ACHN (cell line): ENCODE measurements at places on chromosomes 4 and X.

- DNase-seq: no peak
These were observed 4.3 kb upstream of the DDX60L start for GRCh38 chr4:168484626-168485025.

DNA sequence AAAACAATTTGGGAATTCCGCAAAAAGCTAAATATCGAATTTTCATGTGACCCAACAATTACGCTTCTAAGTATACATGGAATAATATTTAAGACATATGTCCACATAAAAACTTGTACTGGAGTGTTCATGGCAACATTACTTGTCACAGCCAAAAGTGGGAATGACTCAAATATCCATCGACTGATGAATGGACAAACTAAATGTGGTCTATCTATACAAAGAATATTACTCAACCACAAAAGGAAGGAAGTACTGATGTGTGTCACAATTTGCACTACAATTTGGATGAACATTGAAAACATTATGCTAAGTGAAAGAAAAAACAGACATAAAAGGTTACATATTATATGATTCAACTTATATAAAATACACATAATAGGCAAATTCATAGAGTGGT, 71.9 kb downstream of the AFF2 start:
- no peak for DNase-seq

GRCh38 chrX:138709886-138710791, 1.4 kb downstream of the FGF13 start:
- DNase-seq: no peak

DNA sequence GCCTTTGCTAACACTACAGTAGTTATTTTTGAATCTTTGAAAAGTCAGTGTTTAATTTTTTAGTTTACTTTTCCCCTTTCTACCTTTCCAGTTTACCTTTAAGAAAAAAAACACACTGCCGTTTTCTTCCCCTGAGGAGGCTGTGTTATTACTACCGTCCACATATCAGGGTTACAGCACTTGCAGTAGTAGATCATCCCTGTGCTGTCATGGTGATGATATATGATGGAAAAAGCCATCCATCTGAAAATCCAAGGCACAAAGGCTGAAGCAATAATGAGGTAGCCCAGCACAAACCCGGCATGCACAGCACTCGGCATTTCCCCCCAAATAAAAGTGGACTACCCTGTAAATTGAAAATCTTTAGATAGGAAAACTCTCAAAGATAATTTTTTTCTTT, 258.7 kb downstream of the CXXC4 start:
- no peak for DNase-seq

DNA sequence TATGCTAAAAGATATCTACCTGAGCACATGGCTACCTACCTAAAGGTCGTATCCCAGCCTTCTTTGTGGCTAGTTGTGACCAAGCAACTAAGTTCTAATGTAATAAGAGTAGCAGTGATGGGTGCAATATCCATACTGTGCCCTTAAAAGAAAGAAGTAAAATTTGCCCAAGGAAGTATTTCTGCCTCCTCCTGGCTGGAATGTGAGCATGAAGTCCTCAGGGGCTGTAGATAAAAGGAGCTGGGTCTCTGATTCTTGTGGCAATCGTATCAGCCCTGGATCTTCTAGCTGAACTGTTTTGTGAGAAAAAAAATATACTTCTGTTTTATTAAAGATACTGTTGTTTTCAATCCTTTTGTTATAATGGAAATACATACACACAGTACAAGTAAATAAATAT, 217.4 kb downstream of the GPAT3 start:
- peak; percentile 3 for DNase-seq

GRCh38 chr4:38939165-38939564, 71.6 kb downstream of the FAM114A1 start:
- DNase-seq: no peak

DNA sequence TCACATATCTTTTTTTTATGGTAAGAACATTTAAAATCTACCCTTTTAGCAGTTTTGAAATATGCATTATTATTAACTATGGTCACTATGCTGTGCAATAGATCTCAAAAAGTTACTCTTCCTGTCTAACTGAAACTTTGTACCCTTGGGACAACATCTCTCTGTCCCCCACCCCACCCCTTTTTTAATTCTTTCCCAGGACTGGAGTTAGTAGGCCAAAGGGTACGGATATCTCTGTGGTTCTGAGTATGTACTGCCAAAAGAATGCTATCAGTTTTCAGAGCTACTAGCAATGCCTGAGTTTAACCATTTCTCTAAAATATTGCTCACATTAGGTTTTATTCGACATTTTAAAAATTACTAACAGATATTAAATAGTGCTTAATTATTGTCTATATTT, 4.7 kb upstream of the FAM241A start:
- DNase-seq: no peak

DNA sequence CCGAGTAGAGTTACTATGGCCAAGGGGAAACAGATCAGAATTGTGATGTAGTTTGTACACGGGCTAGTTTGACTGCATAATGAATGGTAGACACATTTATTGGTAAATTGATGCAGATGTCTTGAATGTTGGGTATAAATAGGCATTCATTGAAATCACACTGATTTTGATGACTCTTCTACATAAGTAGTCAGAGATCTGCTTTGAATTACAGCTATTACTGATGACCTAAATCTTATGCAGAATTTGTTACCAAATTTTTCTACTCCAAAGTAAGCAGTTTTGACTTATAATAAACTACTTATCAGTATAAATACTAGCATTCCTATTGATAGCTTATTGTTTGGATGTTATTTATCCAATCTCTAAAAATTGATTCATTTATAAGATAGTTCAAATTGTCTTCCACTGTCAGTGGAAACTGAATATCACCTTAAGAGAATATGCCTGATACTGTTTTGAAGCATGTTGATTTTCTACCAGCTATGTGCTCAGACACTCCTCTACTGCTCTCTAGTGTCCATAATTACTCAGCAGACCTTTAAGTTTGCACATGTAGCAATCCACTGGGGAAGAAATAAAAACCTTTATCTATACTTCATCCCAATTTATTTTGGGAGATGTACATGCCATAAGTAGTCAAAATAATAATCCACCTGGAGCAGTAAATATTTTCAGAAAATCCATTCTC, 120.3 kb downstream of the RASL11B start:
- DNase-seq: peak; percentile 30

DNA sequence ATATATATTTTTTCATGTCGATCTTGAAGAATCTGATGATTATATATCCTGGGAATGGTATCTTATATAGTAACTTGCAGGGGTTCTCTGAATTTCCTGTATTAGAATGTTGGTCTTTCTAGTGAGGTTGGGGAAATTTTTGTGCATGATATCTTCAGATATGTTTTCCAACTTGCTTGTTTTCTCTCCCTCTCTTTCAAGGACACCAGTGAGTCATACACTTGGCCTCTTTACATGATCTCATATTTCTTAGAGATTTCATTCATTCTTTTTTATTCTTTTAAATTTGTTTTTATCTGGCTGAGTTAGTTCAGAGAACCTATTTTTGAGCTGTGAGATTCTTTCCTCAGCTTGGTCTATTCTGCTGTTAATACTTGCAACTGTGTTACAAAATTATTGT, 27.2 kb upstream of the C4orf17 start:
- no peak for DNase-seq

GRCh38 chr4:162706632-162707031, 460.1 kb downstream of the NAF1 start:
- no peak for DNase-seq

DNA sequence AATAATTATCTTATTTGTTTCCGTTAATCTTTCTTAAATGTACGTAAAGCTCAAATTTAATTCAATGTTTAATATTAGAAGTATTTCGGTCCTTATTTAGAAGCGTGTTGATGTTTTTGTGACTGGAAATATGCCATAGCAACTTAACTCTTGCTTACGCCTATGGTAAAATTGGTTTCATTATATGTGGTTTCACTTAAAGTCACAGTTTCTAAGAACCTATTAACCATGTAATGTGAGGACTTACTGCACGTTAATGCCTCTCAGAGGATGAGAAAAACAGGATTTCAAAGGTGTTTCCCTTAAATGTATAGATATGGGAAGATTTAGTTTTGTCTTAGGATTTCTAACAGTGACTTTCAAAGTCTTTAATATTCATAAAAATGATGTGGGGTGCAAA, 206.4 kb upstream of the IL15 start:
- no peak for DNase-seq

GRCh38 chrX:129781134-129781672, 1.5 kb downstream of the SASH3 start:
- DNase-seq: no peak

- no peak for DNase-seq
These were observed 1.4 kb upstream of the PACRGL start for GRCh38 chr4:20698820-20699219.

- no peak for DNase-seq
These were observed 12.1 kb downstream of the SLC7A11 start for GRCh38 chr4:138230048-138230447.

GRCh38 chrX:16659321-16659720, 9.4 kb downstream of the S100G start:
- no peak for DNase-seq

DNA sequence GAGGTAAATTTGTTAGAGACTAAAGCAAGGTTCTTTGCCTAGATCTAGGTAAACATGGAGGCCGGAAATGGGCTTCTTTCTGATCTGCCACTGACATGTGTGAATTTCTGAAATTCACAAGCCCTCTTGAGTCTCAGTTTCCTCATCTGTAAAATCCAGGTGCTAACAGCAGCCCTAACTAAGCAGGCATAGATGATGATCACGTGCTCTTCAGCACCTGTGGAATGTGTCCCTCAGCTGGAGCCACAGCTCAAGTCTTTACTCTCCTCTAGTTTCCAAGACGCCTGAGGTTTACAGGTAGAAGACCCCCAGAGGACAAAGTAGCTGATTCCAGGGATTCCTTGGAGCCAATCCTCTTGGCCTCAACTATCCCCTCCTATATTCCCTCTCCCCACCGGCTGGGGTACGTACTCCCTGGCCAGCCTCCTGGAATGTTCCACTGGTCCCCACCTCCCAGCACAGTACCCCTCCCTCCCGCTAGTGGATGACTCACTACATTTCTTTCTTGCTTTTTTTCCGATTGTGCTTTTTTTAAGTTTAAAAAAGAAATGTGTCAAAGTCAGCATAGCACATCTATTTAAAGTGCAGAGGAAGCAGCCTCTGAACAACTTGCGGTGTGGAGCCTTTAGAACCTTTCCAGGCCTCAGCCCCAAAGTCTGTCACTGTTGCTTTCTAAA, 98.4 kb downstream of the PHKA2 start:
- DNase-seq: no peak

- no peak for DNase-seq
These were observed 324.4 kb downstream of the CAMK2D start for GRCh38 chr4:113437129-113437528.

- DNase-seq: no peak
These were observed 572.1 kb downstream of the C4orf33 start for GRCh38 chr4:129668092-129668491.

GRCh38 chrX:68059469-68059868, 373.8 kb downstream of the OPHN1 start:
- DNase-seq: no peak

GRCh38 chrX:11470250-11470974, 177.2 kb downstream of the AMELX start:
- DNase-seq: no peak

DNA sequence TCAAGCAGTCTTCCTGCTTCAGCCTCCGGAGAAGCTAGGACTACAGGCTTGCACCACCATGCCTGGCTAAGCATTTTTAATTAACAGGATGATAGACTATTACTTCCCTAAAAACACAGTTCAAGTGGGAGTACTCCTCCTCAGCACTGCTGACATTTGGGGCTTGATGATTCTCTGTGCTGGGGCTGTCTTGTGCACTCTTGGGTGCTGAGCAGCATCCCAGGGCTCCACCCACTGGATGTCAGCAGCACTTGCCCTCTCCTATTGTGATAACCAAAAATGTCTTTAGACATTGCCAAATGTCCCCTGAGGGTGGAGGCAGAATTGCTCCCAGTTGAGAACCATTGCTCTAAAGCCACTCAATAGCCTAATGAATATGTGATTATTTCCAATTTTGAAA, 60.4 kb downstream of the CLCN4 start:
- no peak for DNase-seq

- DNase-seq: no peak
These were observed 788.4 kb upstream of the GALNTL6 start for GRCh38 chr4:171024720-171025303.

GRCh38 chr4:95071851-95072250, 314.1 kb downstream of the BMPR1B start:
- no peak for DNase-seq

DNA sequence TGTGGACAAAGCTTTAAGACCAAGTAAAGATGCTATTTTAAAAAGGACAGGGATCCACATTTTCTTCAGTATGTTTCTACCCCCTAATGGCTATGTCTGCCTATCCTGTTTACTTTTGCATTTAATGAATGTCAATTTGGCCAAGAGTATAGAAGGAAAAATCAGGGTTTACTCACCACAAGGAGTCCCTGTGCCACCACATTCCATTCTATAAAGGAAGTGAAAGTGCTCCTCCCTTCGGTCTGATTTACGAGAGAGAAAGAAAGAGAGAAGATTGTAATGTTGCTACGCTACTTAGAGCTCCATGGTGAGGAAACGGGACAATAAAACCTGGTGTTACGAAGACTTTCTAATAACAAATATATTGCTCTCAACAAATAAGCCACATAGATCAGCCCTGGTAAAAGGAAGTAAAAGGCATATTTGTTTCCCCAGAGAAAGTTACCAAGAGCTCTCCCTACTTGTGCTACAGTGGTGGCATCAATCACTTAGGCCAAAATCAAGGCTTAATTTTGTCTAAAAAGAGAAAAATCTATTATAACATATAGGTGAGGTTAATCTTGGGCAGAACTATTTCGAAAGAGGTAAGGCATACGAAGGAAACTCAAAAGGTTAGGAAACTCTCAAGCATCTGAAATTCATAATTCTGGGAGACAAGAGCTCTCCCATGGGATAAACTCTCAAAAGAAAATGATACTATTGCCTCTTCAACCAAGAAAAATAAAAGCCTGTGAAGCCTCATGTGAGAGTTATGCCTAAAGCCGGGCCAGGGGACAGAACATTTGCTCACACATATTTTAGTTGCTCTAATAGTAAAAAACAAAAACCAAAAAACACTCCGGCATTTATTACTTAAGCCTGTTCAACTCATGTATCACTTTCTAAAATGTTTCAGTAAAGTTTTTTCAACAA, 29.5 kb downstream of the TAPT1 start:
- DNase-seq: peak; percentile 82

DNA sequence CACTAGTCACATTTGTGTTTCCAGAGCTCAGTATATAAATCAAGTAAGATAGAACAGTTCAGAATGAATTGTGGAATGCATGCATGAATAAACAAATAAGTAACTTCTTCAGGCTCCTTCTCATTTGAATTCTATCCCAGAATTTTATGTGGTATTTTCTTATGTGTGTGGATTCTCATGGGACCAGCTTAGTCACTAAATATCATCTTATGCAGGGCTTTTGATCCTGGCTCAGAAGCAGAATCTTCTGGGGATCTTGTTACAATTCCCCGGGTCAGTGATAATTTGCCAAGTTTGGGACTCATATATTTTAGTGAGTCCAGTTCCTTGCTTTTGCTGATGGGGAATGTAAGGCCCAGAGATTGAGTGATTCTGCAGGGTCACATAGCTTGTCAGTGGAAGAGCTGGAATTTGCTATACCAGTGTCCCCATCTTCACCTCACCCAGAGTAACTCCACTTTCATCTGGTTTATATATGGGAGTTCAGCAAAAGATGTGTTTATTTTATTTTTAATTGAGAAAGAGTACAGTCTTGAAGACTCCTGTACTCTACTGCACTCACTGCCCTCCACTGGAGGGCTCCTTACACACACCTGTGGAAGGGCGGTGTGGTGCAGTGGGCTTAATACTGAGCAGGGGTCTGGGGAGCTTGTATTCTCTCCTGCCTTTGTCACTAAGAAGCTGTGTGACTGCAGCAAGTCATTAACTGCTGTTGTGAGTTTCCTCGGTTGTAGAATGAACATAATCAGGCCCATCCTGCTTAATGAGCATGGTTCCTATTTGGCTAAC, 198.2 kb upstream of the CXorf66 start:
- DNase-seq: no peak
